Activated naive CD4-positive, alpha-beta T cell (primary cell): ENCODE measurements at places on chromosomes 7 and 10.
A peak's percentile ranks its signal among the peaks of the same experiment; 100 is the strongest.

GRCh38 chr7:158063850-158064610 lies 523.6 kb downstream of the PTPRN2 start:
- no peak for DNase-seq

DNA sequence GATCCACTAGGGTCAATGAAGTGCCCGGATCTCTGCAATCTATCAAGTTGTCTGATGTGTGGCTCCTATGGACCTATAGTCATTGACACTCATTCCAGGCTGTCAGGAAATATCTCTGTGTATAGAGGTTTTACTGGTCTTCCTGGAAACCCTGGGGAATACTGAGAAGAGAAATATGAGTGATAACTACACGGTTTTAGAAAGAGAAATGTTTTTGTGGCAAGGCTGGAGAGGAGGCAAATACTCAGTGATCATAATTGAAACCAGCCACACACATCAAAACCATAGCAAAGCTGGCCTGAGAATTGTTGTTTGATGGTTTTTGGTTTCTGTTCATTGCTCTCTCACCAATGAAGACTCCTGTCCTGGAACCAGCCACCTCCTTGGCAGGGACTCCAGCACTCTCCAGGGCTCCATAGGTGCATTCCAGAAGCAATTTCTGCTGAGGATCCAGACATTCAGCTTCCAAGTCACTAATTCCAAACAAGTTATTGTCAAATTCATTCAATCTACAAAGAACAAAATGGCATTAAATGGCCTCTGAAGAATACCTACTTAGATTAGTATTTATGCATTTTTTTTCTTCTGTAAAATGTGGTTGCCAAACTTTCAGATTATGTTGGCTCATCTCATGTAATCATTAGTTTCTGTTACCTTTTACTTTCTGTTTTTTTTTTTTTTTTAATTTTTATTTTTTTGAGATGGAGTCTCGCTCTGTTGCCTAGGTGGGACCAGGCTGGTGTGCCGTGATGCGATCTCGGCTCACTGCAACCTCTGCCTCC lies 108.6 kb upstream of the ABI1 start:
- DNase-seq, result no peak

DNA sequence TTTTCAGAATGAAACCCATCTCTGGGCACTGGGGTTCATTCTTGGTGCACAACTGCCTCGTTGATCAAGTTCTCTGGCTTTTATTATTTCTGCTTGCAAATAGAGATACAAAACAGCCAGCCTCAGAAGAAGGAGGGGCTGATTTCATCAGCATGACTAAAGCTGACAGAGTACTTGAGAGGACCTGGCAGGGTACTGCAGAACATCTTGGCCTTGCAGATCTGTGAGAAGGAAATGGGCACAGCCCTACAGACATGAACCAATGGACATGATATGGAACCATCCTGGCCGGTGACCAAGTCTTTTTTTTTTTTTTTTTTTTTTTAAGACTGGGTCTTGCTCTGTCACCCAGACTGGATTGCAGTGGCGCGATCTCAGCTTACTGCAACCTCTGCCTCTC lies 240.6 kb downstream of the VTI1A start:
- DNase-seq, result no peak

GRCh38 chr10:80202934-80203834 lies 2.2 kb downstream of the ANXA11 start:
- DNase-seq, result peak; percentile 8

DNA sequence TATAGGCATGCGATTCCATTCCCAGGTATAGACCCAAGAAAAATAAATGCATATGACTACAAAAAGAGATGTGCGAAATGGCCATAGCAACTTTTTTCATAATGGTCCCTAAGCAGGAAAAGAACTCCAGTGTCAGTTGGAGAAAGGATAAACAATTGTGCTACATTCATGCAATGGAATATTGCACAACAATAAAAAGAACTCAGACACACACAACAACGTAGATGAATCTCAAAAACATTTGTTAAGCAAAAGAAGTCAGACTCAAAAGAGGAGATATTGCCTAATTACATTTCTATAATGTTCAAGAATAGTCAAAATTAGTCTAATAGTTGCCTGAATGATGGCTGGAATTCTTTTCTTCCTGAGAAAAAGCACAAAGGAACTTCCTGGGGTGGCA lies 141.1 kb upstream of the GLI3 start:
- no peak for DNase-seq

DNA sequence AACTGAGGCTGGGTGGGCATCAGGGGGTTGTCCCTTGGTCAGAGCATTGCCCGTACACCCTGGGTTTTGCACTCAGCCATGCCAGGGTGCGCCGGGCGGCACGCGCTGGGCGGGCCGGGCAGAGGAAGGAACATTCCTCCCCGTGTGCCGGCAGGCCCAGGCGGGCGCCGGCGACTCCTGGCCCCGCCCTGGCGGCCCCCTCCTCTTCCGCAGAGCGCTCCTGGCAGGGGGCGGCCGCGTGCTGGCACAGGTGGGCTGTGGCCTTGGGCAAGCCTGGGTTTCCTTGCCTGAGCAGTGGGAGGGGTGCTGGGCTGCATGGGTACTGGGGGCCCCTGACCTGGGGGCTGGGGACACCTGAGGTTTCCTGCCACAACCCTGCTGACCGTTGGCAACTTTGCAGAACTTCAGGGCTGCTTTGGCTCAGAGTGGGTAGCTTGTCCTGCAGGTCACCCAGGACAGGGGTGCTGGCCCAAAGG lies 3.9 kb downstream of the LFNG start:
- no peak for DNase-seq

GRCh38 chr7:114645451-114645850 lies 230.8 kb downstream of the FOXP2 start:
- DNase-seq, result no peak

DNA sequence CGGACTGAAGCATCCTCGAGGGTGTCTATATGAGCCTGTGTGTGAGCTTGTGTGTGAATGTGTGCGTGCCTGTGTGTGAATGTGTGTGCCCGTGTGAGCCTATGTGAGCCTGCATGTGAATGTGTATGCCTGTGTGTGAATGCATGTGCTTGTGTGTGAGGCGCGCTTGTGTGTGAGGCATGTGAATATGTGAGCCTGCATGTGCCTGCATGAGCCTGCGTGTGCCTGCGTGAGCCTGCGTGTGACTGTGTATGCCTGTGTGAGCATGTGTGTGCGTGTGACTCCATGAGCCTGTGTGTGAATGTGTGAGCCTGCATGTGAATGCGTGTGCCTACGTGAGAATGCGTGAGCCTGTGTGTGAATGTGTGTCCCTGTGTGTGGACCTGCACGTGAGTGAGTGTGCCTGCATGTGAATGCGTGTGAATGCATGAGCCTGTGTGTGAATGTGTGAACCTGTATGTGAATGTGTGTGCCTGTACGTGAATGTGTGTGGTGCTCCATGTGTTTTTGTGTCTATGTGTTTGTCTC lies 33.4 kb downstream of the PDGFA start:
- DNase-seq, result no peak

- no peak for DNase-seq
These were observed 29.8 kb upstream of the WAC start for GRCh38 chr10:28503114-28503513.

- DNase-seq, result no peak
These were observed 132.8 kb downstream of the PTPN20 start for GRCh38 chr10:47043928-47044538.

DNA sequence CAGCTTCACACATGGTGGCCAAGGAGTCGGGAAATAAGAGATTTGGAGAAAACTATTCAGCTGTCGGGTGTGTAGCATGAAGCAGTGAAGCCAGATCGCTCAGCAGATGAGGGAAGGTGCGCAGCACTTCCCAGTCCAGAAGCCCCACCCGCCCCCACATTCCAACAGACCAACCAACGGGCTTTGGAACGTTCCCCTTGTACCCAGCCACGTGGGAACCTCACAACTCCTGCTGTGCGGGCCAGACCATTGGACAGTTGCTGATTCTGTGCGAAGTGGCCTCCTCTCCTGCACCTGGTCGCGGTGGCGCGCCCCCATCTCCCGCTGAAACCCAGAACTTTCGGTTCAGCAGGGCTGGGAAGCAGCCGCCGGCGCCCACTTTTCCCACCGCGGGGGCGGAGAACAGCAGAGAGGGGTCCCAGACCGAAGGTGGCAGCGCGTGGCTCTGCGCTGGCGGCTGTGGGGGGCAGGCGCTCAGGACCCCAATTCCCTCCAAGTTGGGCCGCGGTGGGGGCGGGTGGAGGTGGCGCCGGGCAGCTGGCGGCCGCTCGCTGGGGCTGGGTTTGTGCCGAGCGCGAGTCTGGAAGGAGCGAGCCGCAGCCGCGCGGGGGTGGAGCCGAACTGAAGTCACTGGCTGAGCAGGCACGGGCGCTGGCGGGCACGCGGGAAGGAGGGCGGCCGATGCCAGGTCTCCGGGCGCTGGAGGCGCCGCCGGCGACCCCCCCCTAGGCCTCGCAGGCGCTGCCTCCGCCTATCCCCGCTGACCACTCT lies 1301.5 kb upstream of the SORCS1 start:
- DNase-seq, result no peak

DNA sequence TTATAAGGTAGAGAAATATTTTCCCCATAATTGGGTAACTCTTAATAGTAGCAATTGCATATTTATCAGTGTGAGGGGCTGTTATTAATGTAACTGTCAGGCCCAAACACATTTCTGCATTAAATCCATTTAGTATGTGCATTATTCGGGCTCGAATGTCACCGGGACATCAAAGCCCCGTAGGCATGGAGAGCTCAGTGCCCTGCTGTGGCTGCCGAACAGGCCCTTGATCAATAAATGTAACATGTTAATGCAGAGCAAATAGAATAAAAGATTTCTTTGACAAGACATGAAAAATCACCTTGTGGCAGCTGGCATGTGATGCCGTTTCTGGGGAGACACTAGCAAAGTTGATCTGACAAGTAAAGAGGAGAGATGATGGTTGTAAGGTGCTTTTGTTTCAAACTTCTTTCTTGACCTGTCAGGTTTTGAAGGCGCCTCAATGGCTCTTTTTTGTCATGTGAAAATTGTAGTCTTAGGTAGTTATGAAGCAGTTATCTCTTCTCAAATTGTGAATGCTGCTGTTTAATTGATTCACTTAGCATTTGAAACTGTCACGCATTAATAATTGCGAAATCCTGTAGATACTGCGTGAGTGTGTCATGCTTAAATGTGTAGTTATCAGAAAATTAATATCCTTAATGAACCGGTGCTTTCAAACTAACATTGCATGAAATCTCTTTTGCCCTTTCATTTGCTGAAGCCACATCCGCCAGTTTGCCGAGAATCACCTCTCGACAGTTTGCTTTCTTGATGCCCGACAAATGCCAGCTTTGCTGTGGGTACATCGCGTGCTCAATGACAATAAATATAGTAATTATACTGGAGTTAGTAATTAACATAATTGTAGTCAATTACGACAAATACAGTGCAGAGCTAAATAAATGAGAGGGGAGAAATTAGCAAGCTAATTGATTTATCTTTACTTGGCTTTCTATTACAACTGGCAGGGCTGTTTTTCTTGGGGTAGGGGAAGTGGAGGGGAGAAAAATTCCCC lies 19.5 kb downstream of the LRMDA start:
- DNase-seq, result no peak

DNA sequence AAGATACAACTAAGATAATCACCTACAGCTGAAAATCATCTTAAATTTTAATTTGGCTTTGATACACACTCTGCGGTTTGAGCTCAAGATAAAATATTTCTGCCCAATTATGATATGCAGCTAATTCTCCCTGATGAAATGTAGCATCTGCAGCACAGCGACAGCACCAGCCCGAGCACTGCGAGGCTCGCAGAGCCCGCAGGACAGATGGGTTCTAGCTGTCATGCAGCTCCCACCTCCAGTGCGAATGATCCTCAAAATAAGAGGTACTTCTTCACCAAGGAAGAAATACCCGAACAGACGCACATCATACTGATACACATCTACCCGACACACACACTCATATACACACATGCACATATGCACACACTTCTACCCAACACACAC lies 457.6 kb downstream of the PTPRN2 start:
- DNase-seq, result no peak

DNA sequence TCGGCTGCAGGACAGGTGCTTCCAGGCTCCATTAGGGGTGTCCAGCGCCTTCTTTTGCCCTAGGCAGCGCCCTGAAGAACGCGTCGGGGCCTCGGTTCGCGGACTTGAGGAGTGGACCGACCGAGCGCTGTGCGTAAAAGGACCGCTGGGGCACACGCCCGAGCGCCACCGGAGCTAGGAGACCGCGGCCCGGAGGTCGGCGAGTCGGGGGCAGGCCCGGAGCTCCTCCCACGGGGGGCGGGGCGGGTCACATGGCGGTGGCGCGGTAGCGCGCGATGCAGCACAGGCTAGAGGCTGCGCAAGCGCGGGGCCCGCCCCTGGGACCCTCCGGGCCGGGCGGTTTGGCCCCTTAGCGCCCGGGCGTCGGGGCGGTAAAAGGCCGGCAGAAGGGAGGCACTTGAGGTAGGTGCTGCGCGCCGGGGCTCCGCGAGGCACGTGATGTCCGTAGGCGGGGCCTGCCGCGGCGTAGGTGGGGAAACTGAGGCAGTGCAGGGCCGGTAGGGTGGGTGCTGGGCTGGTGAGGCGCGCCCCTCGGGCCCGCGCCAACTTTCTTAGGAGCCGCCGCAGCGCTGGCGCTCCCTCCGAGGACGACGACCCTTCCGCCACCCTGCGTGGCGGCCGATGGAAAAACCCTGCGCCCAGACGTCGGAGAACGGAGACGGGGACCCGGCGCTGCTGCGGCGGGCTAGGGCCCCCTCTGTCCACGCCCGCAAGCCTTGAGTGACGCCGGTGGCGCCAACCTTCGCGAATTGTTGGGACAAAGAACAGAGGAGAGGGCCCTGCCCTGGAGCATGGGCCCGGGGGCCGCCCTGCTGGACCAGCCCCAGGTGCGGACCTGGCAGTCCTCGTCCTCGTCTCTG lies at the start of gene PRXL2A:
Gene PRXL2A, plus strand, starts transcription at position 310 of the 860 bp plus-strand sequence. CDS start 11,917 bp downstream, outside the sequence.
- peak; percentile 40 for DNase-seq

DNA sequence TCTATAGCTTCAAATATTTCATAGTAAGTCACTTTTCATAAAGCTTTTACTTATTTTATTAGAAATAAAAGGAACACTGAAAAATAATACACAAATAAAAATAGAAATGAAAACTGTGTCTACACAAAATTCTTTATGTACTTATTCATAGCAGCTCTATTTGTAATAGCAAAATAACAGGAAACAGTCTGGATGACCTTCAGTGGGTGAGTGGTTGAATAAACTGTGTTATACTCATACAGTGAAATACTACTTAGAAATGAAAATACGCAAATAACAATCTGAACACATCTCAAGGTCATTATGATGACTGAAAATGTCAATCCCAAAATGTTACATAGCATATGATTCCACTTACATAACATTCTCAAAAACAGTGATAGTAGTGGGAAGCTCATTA lies 138.7 kb upstream of the PCLO start:
- no peak for DNase-seq
